ENCODE measurements at places on chromosomes 4 and X.

DNA sequence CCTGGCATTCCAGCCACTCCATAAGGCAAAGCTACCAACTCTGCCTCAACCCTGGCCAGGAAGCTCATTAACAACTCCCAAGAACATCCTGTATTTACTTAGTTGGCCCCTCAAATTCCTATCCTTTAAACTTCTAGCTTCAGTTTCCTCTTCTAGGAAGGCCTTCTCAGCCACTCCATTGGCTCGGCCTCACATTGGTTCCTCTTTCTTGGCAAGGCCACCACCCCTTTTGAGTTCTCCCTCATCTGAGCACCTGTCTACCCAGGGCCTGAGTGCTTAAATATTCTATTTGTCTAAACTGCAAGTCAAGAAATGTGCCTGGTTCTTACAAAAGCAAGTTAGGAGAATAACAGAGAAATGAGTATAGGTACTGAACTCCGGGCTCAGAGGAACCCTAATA, 10.0 kb downstream of the SMC1A start:
- no peak for DNase-seq

GRCh38 chr4:183438458-183439113, 5.8 kb upstream of the CDKN2AIP start:
- no peak for DNase-seq

DNA sequence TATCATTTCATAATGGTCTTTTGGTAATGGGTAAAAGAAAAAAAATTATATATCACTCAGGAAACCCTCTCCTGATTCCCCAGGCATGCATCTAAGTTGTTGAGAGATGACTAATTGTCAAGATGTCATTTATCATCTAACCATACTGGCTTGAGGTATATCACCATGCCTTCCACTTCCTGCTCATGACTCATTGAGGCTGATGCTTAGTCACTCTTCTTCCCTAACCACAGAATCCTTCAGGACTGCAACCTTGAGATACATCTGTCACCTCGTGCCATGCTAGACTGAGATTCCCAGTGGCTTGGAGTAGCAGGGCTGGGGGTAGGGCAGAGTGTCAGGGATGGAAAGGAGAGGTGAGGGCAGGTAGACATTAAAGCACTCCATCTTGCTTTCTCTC, 782.5 kb upstream of the INTU start:
- no peak for DNase-seq

DNA sequence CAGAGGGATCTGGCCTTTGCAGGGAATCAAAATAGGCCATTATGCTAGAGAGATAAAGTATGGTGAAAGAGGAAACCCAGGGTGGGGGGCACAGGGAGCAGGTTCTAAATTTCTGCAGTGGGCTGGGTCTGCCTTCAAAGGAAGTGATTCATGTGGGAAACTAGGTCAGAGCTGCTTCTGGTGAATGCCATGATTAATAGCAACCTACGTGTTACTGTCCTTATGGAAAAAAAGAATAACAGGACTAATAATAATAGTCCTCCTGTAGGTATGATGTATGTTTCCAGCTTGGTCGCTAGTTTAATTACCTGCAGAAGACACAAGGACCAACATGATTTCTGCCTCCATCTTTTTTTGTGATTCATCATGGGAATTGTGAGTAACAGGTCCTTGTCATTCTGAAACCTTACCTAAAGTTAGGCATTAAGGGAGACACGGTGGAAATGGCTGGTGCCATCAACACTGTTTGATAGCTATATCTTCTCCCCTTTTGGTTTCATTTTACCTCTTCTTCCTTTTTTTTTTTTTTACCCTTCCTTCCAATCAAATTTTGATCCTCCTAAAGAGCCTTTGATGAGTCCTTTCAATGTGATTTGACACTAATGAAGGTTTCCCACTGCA, 180.4 kb downstream of the CPEB2 start:
- DNase-seq, result no peak

DNA sequence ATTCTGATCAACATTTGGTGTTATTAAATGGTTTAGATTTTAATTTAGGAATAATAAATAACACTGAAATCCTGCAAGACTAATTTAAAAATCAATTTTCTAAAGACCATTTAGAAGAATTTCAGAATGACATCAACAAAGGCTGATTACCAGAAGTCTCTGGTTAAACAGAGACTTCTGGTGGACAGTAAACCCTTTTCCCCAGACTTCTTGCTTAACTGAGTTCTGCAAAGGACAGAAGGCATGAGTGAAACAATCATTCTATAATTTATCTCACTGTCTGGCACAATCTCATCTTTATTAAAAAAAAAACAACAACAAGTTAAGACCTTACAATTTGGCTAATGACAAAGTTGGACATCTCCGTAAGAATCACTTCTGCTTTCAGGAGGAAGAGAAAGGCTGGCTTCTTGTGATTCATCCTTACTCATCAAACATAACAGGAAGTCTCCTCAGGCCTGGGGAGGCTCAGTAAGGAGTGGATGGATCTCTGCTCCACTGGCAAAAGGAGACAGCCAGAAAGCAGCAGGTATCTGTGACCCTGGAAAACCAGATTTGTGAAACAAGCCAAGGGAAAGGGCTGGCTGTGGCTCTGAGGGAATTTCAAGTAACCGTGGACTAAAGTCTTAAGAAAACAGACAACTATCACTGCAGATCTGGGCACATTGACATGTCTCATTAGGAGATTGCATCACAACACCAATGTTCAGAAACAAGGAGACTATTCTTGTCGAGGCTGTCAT, 908 bp upstream of the TLR6 start:
- peak; percentile 31 for DNase-seq
